ENCODE measurements at places on chromosomes 7 and 10.

- DNase-seq = no peak
Observed at GRCh38 chr7:114302858-114303257, 111.8 kb upstream of the FOXP2 start.

DNA sequence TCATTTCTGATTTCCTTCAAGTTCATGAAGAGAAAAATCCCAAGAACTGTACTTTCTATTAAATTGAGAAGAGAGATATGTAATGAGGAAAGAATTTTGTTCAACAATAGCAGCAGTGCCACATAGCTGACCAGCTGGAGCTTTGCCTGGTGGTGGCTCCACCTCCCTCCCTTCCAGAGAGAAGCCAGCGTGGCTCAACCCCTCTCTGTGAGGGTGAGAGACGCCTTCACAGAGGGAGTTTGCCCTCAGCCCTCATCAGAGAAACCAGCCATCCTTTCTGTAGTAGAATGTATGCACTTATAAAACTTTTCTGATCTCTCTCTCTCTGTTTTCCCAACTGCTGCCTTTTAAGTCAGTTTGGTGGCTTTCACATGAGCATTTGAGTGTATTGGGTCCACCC, 20.5 kb upstream of the COL1A2 start:
- DNase-seq = no peak

DNA sequence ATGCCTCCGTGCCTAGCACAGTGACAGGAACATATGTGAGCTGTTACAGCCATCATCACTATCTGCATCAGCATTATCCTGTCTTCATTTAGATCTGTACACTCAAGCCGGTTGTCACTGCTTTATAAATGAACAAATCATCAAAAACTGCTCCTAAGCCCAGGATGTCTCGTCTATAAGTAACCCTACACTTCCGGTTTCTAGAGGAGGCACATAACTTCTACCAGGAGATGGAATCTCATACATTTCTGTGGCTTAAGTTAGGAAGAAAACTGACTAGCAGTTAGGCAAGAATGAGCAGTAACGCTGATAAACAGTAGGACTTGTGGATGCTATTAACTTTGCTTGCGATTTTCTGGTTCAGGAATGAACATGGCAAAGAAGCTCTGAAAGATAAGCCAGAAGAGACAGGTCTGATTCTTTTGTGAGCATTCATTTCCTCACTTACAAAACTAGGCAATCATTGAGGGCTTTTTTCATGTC, 1199.2 kb downstream of the SORCS3 start:
- no peak for DNase-seq

DNA sequence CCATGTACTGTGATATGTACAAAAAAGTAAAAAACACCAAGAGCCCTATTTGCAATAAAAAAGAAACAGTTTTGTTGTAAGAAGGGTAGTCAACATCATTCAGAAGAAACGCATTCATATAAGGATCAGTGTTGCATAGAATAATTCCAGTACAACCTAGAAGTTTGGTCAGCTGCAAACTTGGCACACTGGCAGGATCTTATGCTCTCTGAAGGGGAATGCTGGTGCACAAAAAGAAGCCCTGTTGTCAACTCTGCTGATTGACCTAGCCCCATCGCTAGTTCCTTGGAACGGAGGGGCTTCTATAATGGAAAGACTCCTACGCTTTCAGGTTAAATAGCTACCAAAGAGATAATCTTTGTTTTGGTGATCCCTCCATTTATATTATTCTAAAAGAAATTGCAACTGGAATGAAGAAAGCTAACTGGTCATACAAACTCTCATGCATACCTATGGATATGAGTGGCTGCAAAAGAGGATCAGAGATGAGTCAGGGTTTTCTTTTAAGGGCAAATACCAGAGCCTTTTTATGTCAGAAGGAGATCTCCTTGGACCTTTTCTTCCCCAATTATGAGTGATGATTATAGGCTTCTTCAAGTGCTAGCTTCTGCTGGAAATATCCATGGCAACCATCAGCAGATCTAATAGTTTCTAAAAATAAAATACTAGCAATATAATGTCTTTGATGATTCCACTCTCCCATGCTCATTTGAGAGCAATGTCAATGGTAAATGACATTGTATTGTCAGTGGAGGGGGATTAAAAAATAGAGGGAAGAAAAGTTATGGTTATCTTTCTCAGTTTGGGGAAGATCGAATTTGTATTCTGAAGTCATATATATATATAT, 312.4 kb upstream of the CACNA2D1 start:
- DNase-seq = no peak

- DNase-seq = no peak
Observed at GRCh38 chr7:140641524-140642195, 1.0 kb upstream of the DENND2A start.

DNA sequence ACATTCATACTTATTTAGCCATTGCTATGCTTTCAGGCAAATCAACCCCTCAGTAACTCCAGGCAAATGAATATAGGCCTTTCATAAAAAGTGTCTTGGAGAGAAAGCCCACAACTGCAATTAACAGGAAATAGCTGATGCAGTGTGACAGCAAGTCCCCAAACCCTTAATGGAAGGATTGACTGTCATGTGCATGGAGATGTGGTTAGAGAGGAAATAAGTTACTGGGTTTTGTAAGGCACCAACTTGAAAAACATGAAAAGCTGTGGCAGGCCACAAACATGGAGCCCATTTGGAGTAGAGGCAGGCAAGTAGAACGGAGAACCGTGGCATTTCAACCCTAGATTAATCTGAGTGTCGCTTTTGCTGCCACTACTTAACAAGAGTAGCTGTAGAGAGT, 549.4 kb upstream of the C7orf33 start:
- DNase-seq = no peak

DNA sequence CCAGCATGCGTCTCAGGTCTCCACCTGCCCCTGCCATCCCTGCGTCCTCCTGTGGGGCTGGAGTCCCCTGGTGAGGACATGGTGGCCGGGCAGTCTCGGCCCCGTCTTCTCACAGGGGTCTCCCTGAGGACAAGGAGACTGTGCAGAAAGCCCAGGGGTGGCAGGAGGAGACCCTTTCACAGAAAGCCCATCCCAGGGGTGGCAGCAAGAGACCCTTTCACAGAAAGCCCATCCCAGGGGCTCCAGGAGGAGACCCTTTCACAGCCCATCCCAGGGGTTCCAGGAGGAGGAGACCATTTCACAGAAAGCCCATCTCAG, 14.8 kb upstream of the CHST12 start:
- no peak for DNase-seq

- peak; percentile 13 for DNase-seq
Observed at GRCh38 chr7:1758028-1758858, 88.2 kb downstream of the ELFN1 start.

- peak; percentile 68 for DNase-seq
Observed at GRCh38 chr7:44973610-44974401, 5.0 kb downstream of the MYO1G start.

DNA sequence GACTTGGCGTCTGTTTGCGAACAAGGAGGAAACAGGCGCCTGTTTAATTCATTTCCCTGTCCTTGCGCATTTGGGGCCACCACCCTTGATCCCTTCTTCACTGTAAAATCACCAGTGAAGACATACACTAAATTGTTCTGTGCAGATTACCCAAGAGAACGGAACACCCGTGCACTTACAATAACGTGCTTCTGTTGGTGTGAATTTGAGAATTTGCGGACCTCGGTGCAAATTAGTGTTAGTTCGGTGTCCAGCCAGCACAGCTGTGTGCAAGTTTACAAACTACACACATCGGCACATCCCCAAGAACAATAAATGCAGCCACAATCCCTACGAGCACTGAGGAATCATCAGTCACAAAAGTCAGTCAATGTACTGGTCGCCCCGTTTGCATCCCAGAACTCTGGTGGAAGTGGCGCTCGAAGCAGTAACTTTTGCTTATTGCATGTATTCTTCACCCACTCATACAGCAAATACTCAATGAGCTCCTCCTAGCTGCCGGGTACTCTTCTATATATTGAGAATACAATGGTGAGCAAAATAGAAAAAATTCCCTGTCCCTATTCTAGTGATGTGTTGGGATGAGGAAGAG, 786 bp upstream of the CNOT4 start:
- no peak for DNase-seq

DNA sequence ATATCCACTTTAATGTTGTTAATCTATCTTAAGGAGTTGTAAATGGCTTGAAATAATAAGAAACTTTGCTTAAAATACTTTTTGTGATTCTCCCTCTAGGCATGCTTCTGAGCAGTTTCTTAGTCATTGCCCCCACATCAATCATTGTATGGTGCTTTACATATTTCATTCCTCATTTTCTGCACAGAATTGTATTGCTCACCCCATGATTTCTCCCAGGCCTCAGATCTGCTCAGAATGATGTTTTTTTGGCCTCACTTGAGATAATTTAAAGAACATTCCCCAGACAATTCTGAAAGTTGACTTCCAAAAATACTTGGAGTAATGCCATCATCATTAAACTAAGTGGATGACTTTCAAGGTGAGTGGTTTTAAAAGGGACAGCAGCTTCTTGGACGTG, 82.1 kb upstream of the PRPS1L1 start:
- DNase-seq = no peak

DNA sequence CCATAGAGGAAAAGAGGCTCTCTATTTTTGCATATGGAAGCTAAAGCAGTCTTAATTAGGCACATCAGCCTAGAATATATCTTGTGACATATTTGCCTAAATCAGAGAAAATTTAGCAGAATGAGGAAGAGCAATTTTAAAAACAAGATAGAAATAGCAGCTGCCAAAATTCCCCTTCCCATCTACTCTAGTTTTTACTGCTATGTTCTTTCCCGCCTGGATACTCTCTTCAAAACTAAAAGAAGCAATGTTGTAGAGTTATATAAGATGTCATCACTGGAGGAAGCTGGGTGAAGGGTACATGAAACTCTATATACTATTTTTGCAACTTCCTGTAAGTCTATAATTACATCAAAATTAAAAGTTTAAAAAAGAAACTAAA, 87.0 kb downstream of the ARMH3 start:
- DNase-seq = no peak

GRCh38 chr10:31426401-31426800, 107.4 kb downstream of the ZEB1 start:
- DNase-seq = no peak

GRCh38 chr10:58714409-58714808, 201.7 kb downstream of the BICC1 start:
- no peak for DNase-seq

DNA sequence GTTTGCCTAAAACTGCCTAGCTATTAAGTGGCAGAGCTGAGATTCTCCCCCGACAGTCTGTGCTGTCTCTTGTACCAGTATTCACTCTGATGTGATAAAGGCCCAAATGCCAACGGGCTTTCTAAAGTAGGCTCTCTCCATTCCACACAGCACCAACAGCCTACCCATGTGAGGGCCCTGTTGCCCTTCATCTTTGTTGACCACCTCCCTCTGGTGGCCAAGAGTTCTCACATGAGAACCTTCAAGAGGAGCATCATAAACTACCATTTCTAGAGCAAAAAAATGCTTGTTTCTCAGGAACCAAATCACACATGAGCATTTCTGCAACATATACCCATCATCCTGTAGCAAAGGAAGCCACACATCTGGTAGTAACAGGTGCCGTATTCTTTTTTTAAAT, 185.8 kb downstream of the GRM8 start:
- DNase-seq = no peak

DNA sequence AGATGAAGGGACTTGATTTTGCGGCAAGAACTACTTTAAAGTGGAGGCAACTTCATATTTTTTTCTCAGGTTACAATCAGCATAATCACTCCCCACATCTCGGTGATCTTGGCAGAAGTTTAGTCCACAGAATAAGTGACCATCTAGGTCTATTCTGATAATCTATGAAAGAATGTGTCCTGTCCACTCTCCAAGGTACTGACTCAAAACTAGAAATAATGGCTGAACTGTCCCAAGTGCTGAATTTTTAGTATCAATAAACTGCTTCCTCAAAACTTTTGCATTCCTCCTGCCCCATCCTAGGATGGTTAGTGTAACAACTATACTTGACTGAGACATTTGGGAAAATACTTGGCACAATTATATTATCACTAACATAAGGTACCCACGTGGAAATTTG, 10.9 kb upstream of the CHRM2 start:
- no peak for DNase-seq

GRCh38 chr10:29772403-29772802, 137.6 kb upstream of the SVIL start:
- no peak for DNase-seq

GRCh38 chr7:142482891-142483658, 225.2 kb upstream of the PRSS58 start:
- peak; percentile 62 for DNase-seq

GRCh38 chr10:112229901-112230300, 46.3 kb upstream of the GPAM start:
- no peak for DNase-seq

DNA sequence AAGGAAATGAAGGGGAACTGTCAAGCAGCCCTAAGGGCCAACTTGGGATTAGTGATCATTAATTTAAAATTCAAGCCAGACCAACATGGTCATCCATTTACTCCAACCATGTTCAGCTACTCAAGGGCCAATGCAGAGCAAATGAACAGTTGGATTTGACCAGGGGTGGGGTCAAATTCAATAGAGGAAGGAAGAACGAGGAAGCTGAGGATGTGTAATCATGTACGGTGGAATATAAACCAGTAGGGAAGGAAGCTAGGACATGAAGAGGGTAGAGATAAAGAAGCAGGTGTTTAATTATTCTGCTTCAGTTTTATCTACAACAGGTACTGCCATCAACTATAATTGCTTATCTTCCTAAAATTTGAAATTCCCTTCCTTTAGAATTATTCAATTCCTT, 81.6 kb downstream of the HIBADH start:
- DNase-seq = no peak

DNA sequence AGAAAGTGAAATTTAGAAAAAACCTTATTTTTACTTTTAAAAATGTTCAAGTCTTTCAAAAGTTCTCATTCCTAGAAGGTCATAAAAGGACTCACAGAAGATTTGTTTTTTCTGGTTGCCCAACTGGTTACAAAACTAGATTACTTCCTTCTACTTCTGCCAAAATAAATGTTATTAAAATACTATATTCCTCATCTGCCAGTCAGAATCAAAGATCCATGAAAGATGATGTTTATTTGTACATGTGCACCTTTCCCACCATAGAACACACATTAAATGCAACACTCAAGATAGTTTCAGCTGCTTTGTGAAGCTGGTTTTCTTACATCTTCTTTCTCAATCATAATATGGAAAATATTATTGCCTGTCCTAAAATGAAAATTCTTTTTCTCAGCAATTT, 465.4 kb downstream of the ETV1 start:
- no peak for DNase-seq

DNA sequence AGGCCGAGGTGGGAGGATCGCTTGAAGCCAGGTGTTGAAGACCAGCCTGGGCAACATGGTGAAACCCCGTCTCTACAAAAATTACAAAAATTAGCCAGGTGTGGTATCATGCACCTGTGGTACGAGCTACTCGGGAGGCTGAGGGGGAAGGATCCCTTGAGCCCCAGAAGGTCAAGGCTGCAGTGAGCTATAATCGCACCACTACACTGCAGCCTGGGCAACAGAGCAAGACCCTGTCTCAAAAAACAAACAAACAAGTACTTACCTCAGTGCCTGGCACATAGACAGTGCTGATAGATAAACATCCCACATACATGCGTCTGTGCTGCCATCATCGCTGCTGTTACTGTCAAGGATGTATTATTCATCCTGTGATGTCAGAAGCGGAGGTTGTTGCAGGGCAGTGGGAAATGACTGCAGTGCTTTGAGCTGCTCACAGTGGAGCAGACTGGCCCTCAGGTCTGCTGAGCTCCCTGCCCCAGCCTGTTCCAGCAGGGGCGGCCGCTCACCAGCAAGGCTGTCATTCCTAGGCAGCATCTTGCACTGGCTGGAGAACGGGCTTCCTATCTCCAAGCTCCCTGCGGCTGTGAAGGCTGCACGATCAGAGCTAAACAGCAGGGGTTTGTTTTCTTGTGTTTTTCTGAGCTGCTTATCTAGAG, 18.6 kb downstream of the FOXK1 start:
- DNase-seq = no peak

GRCh38 chr7:95989301-95989700, 216.9 kb downstream of the DYNC1I1 start:
- DNase-seq = no peak

Data from CD4-positive, alpha-beta T cell treated with Interleukin-12 subunit alpha and Interleukin-12 subunit beta, for 1 hour (primary cell).